WTC11 (cell line): ENCODE measurements at places on chromosomes 12 and 14.
A peak's percentile ranks its signal among the peaks of the same experiment; 100 is the strongest.

GRCh38 chr14:58151133-58152013 lies 640 bp downstream of the ARMH4 start:
- peaks cover 35% of the 10 kb centered on the region for H3K4me1 ChIP-seq
- no peaks in the 10 kb centered on the region for H3K36me3 ChIP-seq
- DNase-seq = peak; percentile 33
- peak overlapping the region; percentile 82 for H3K4me3 ChIP-seq
- H3K27ac ChIP-seq = no peak overlapping the region

DNA sequence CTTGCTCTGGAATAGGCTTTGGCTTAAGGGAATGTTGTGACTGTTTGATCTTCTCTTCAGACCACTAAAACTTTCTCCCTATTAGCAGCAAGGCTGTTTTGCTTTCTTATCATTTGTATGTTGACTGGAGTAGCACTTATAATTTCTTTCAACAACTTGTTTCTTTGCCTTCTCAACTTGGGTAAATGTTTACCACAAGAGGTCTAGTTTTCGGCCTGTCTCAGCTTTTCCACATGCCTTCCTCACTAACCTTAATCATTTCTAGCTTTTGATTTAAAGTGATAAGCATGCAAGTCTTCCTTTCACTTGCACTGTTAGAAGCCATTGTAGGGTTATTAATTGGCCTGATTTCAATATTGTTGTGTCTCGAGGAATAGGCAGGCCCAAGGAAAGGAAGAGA lies 126.7 kb upstream of the AEBP2 start:
- no peak for DNase-seq
- peak overlapping the region; percentile 1; the same call in 1 of the 2 replicates for H3K27ac ChIP-seq
- H3K36me3 ChIP-seq = no peaks in the 10 kb centered on the region
- H3K4me1 ChIP-seq = no peaks in the 10 kb centered on the region; the same call in 1 of the 2 replicates

GRCh38 chr14:90700933-90701776 lies 115.1 kb downstream of the TTC7B start:
- H3K36me3 ChIP-seq = no peaks in the 10 kb centered on the region
- no peak for DNase-seq
- no peak overlapping the region for H3K27ac ChIP-seq
- H3K4me3 ChIP-seq = no peak overlapping the region

DNA sequence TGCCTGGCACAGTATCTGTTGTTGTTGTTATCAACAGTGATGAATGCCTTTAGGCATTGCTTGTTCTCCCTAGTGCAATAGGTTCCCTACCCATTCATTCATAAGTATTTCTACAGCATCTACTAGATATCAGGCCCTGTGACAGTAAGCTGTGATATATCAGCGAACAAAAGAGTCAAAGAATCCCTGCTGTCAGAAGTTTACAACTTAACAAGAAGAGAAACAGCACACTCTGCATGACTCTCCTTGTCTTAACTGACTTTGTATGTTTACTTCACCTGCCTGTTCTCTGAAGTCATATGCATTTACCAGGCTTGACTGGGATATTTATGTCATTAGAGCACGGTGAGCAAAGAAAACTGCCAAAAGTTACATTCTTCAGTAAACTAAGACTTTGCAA lies 452.2 kb upstream of the RPL10L start:
- peaks cover 44% of the 10 kb centered on the region for H3K4me1 ChIP-seq
- H3K36me3 ChIP-seq = peaks cover 34% of the 10 kb centered on the region
- DNase-seq = no peak
- peak overlapping the region; percentile 75 for H3K4me3 ChIP-seq
- peaks cover 2% of the 10 kb centered on the region; the same call in 1 of the 2 replicates for H3K27me3 ChIP-seq
- H3K27ac ChIP-seq = peak overlapping the region; percentile 90

- H3K36me3 ChIP-seq = no peaks in the 10 kb centered on the region
- H3K27ac ChIP-seq = no peak overlapping the region
- no peaks in the 10 kb centered on the region for H3K27me3 ChIP-seq
- H3K4me3 ChIP-seq = no peak overlapping the region
- H3K4me1 ChIP-seq = no peaks in the 10 kb centered on the region
- DNase-seq = no peak
Observed at GRCh38 chr14:39841088-39841487, 408.9 kb upstream of the FBXO33 start.

DNA sequence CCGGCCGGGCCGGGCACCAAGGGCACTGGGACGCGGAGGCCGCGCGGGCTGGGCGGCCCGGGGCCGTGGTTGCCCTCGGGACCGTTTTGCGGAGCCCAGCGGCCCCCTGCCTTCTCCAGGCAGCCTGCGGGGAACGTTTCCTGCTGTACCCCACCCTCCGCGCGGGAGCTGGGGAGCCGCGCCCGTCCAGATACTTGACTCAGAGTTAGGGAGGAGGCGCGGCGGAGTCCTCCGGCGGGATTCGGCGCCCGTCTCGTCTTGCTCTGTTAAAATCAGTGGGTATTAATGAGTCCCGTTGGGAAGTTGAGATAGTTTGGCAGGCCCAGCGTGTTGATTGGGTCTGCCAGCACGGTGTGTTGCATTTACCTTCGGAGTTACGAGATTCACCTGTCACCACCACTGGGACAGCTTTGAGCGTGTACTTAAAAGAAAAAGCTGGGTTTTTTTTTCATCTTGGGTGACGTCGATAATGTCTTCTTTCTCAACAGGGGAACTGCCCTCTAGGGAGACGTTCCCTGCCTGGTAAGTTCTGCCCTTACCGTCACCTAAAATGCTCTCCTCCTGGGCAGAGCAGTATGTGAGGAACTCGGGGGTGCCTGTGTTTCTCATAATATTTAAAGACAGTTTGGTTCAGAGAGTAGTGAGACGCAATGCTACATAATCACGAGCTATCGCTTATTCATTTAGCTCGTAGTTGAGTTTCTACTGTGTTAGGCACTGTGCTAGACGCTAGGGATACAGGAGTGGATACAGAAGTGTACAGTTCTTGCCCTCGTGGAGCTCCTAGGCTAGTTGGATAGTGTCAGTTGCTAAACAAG lies 596 bp downstream of the DLST start:
- H3K4me1 ChIP-seq = peaks cover 53% of the 10 kb centered on the region
- H3K4me3 ChIP-seq = peak overlapping the region; percentile 100
- H3K27me3 ChIP-seq = no peaks in the 10 kb centered on the region
- DNase-seq = no peak
- H3K36me3 ChIP-seq = peaks cover 5% of the 10 kb centered on the region

DNA sequence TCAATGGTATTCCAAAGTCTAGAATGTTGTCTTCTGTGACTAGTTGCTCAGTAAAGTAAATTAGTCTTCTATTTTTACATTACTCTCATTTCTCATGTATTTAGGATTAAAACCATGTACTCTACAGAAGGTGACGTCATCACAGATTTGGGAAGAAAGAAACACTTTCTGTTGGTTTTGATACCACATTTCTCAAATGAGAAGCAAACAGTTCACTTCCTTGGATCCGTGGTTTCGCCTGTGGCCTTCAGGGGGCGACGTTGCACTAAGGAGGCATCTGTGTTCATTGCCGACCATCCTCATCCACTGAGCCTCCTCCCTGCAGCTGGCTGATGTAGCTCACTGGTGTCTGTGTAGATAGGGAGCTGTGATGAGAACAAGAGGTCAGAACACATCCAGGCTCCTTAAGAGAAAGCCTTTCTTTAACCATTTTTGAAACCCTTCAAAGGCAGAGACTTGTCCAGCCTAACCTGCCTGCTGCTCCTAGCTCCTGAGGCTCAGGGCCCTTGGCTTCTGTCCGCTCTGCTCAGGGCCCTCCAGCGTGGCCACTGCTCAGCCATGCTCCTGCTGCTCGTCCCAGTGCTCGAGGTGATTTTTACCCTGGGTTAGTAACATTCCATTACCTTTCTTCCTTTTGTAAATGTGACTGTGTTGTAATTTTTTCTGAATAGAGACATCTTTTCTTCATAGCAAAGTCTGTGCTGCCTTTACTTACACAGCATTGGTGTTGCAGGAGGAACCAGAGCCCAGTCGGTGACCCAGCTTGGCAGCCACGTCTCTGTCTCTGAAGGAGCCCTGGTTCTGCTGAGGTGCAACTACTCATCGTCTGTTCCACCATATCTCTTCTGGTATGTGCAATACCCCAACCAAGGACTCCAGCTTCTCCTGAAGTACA lies 220.6 kb upstream of the OR4E1 start:
- peak; percentile 62 for DNase-seq
- H3K27me3 ChIP-seq = no peaks in the 10 kb centered on the region; the same call in 1 of the 2 replicates
- H3K4me3 ChIP-seq = no peak overlapping the region
- no peaks in the 10 kb centered on the region for H3K36me3 ChIP-seq

DNA sequence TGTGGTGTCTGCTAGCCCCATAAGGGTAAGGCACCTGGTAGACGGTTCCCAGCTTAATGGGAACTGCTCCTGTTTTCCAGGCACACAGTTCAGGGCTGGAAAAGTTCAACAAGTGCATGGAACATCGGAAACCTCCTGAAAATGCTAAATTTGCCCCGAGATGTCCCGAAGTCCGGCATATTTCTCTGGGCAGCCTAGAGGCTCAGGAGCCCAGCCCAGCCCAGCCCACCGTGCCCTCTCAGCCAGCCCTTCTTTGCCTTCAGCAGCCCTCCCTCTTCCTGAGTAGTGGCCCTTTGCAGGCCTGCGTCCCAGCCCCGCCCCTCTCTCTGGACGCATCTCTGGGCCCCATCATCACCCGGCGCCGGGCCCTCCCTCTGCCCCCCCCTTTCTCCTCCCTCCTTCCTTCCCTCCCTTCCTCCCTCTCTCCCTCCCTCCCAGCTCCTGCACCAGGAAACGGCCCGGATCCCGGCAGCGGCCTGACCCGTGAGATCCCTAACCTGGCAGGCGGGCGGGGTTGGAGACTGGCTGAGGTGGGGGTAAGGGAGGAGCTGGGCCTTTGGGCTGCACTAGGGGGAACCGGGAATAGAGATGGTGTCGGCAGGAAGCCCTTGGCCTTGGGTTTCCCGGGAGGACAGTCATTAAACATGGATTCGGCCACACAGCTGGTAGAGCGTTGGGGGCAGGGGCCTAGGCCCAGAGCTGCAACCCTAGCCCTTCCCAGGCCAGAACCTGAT lies at the start of gene BCL2L2:
TSS of gene BCL2L2 (plus strand) at position 422 of the 734 bp plus-strand sequence. CDS start 935 bp downstream, outside the sequence.
- H3K4me1 ChIP-seq = peaks cover 20% of the 10 kb centered on the region
- peaks cover 18% of the 10 kb centered on the region for H3K27me3 ChIP-seq
- H3K4me3 ChIP-seq = peak within 1 kb of the TSS; percentile 87
- peak within 1 kb of the TSS; percentile 93 for H3K27ac ChIP-seq

DNA sequence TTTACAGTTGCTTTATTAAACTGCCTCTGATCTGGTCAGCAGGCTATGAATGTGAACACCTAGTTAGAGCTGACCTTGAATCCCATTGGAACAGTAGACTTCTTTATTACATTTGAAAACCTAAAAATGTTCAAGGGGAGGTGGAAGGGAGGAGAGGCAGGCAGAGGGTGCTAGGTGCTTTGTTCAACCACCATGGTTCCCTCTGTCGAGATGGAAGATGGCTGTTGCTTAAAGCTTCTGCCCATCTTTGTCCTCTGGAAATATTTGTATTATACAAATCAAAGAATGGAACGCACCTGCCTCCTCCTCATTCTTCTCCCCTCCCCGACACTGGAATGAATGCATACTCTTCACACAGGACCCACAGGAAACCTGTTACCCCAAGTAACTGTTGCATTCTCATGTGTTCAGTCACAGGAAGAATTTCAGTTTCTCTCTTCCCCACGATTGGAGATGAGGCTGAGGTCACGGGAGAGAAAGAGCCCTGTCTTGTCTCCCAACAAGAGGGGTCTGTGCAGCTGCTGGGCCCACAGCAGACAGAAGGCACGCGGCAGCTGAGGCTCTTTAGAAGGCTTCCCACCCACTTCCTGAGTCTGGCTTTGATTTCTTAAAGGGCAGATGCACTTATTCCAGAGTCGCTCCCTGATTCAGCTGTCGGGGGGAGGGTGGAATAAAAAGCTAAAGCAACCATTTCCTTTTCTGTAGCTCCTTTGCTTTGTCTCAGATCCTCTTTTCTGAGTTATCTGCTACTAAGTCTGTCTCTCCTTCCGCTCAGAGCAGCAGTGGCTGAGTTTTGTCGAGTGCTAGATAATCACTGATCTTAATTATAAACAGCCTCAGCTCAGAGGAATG lies 217.9 kb upstream of the BTG1 start:
- no peaks in the 10 kb centered on the region for H3K36me3 ChIP-seq
- H3K4me1 ChIP-seq = peaks cover 26% of the 10 kb centered on the region
- no peak overlapping the region for H3K27ac ChIP-seq
- no peak overlapping the region for H3K4me3 ChIP-seq

GRCh38 chr12:117680312-117680711 lies 288.5 kb downstream of the KSR2 start:
- H3K4me1 ChIP-seq = peaks cover 18% of the 10 kb centered on the region
- H3K27ac ChIP-seq = no peak overlapping the region
- DNase-seq = no peak

DNA sequence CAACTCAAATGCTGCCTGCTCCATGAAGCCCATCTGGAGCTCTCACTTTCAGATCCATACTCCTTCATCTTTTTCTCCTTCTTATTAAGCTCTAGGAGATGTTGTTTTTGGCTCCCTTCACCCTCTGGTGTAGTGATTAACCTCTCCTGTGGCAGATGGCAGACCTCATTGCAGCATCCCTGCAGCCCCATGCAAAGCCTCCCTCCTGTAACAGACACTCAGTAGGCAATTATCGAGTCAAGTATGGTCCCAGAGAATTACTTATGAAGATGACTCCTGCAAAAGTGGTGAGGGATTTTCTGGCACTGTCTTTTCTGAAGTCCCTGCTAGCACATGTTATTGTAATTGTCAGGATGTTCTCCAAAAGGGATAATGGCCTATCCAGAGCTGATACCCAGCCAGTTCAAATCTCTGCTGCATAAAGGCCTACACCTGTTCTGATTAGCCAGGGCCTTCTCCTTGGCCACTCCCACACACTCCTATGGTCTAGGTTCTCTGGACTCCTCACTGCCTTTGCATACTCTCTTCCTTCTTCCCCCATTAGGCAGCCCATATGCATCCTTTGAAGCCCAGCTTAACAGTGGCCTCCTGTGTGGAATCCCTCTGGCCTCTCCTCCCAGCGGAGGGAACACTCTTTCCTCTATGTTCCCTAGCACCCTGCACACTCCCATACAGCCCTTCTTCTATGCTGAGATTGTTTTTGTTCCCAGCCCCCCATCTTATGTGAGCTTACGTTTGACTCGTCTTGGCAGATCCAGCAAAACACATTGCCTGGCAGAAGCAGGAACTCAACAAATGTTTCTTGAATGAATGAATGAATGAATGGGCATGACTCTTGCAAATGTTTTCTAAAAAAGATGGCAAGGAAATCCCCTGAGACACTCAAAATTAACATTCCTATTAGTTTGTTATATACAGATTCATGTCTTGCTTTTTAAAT lies 43.9 kb upstream of the MDM1 start:
- no peak overlapping the region for H3K4me3 ChIP-seq
- no peaks in the 10 kb centered on the region for H3K36me3 ChIP-seq
- peaks cover 3% of the 10 kb centered on the region; the same call in 1 of the 2 replicates for H3K27me3 ChIP-seq
- H3K27ac ChIP-seq = no peak overlapping the region
- H3K4me1 ChIP-seq = peaks cover 24% of the 10 kb centered on the region

- H3K27me3 ChIP-seq = peaks cover 4% of the 10 kb centered on the region; the same call in 1 of the 2 replicates
- no peak within 1 kb of the TSS for H3K27ac ChIP-seq
- no peaks in the 10 kb centered on the region for H3K36me3 ChIP-seq
- H3K4me3 ChIP-seq = no peak within 1 kb of the TSS
Observed at GRCh38 chr12:9732921-9733461, at the start of gene CLECL1. Gene CLECL1 (minus strand): TSS chr12:9733097.

GRCh38 chr12:97292588-97292987 lies 170.0 kb upstream of the RMST start:
- no peak overlapping the region for H3K4me3 ChIP-seq
- H3K27ac ChIP-seq = no peak overlapping the region
- H3K27me3 ChIP-seq = no peaks in the 10 kb centered on the region
- no peak for DNase-seq
- peaks cover 8% of the 10 kb centered on the region for H3K4me1 ChIP-seq

GRCh38 chr12:93783832-93784231 lies 106.7 kb downstream of the CRADD start:
- peaks cover 3% of the 10 kb centered on the region for H3K36me3 ChIP-seq
- DNase-seq = no peak
- H3K4me3 ChIP-seq = no peak overlapping the region
- H3K27ac ChIP-seq = no peak overlapping the region
- no peaks in the 10 kb centered on the region for H3K27me3 ChIP-seq

- no peak overlapping the region for H3K27ac ChIP-seq
- peaks cover 11% of the 10 kb centered on the region for H3K4me1 ChIP-seq
- DNase-seq = no peak
- no peak overlapping the region for H3K4me3 ChIP-seq
- no peaks in the 10 kb centered on the region for H3K36me3 ChIP-seq
Observed at GRCh38 chr12:64556231-64556630, 54.1 kb upstream of the RASSF3 start.
